ENCODE measurements at places on chromosomes 3 and 15.

DNA sequence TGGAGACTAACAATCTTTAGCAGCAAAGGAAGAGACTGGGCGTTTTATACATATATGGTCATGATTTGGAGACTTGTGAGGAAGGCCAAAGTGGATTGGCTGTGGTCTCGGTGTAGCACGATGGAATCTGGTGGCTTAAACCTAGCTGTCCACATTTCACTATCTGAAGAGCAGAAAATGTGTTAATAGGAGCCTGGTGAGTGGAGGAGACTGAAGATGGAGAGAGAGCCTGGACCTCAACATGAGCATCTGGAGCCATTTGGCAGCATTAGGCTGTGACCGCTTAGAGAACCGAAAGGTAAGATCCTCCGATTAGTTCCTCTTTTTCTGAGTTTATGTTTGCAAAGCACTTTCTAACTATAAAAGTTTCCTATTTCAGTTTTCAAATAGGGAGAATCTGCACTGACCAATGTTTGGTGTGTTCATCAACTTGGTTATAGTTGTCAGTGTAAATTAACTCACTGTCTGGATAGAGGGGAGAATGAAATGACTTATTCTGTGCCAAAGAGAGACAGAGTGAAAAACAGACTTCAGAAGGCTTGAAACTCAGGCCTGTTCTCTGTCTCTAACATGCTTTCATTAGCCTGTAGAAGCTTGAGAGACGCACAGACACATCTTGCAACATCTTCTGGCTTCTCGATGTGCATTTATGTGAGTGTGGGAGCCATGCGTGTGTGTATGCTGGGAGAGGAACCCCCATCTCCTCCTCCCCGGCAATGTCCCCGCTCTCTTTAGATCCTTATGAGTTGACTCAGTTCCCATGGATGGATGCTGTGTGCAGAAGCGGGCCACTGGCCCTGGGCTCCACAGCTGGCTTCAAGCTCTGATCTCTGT is 244.7 kb upstream of the TBL1XR1 start:
- DNase-seq: no peak

GRCh38 chr15:65952391-65953053 is 83.2 kb downstream of the RAB11A start:
- peak; percentile 88 for DNase-seq

- DNase-seq: peak; percentile 68
Measured at GRCh38 chr15:74725225-74725774, at the start of gene CYP1A1. TSS of gene CYP1A1 (minus strand) at chr15:74725528. CDS start at chr15:74723097, 2,431 bp downstream.

GRCh38 chr3:9696480-9697220 is 7.0 kb upstream of the CPNE9 start:
- DNase-seq: no peak

DNA sequence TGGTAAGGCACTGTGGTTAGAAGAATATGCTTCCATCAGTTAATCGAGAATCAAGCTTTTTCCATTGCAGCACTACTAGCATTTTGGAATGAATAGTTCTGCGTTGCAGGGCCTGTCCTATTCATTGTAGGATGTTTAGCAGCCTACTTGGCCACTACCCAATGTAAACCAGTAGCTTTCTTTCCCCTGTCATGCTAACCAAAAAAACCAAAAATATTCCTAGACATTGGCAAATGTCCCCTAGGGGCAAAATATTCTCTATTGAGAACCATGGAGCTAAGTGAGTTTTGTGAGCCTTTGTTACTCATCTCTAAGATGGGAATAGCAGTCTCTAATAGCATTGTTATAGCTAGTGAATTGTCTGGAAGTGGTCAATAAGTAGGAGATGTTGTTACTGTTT is 187.2 kb downstream of the CADPS start:
- no peak for DNase-seq

DNA sequence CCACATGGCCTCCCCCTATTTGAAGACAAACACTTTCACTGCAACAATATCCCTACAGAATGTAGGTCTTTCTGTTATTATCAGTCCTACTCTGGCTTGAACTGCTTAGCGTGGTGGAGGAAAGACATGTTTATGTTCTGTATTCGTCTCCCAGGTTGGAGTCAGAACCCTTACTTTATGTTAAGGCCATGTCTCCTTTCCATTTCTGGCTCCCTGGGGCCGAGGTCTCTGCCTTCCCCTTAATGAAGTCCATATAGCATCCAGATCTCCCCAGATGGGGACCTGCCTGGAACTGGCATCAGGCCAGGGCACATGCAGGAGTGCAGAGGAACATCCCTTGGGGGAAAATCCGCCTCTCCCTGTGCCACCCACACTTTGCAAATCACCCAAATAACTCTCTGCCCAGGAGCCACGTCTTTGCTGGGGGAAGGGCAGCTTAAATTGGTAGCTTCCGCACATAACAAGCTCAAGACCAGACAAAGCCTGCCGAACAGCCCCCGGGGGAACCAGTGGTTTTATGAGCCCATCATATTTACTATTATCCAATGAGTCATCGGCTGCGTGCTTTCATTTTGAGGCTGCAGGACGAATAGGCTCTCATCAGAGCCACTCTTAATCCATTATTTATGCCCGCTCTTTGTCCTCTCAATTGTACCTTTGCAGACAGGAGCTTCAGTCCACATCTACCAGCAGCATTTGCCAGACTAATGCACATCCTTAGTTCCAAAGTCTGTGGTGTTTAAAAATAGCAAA is 237.0 kb downstream of the UACA start:
- DNase-seq: no peak

DNA sequence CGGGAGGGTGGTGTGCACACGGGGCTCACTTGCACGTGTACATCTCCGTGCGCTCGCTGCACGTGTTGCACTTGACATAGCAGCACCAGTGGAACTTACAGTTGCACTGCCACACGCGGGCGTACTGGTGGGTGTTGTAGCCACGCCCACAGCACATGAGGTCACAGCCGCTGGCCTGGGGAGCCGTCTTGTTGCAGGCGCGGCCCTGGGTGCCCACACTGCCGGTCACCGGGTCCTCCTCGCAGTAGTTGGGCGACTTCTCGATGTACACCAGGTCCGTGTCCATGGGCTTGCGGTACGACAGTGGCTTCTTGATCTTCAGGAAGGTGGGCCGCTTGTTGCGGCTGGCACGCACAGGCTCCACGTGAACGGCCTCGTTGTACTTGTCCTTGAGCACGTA is 61.0 kb downstream of the WNT7A start:
- DNase-seq: peak; percentile 14

DNA sequence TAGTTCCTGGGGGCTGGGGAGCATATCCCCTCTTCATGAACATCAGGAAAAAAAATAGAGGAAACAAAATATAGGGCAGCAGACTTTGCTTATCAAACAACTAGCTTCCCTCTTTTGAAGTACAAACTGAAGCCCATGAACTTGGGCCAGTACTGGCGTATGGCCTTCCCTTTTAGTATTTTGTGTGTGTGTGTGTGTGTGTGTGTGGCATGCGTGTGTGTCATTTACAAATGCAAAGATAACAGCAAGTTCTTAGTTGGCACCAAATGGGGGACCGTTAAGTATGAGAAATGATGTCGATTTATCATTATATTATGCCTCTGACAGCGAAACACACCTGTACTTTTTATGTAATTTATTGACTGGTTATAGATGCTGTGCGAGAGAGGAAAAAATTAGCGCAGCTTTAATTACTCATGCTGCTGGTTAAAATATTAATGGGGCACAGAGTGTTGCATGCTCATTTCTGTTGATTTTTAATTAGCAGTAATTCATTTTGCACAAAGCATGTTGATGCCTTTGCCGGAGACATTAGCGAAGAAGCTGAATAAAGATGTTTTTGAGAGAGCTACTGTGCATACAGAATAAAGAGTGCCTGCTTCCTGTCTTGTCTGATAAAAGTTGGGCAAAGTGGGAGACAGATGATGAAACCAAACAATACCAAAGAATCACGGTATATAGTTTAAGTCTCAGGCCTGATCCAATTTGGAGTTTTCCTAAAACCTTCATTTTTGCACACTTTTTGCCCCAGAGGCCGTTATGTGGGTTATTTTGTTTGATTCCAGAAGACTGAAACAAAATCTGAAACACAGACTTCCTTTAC is 297.1 kb downstream of the SATB1 start:
- DNase-seq: no peak

All from GM23338 (cell line).